Effector memory CD4-positive, alpha-beta T cell (primary cell): ENCODE measurements at places on chromosomes 4 and X.

DNA sequence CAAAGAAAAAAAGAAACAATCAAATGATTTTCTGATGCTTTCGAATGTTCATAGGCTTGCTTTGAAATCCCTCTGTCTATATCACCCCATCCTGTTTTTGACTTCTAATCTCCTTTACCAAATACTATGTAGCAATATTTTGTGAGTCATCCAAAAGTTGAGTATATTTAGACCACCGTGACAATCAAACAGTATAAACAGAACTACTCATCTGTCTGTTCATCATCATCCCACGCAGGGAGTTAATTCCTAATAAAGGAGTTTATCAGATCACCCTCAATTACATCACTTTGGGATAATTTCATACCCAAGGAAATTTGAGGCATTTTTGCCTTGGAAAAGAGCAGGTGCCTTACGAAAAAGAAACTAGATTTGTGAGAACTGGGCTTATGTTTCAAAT lies 212.9 kb downstream of the CBR4 start:
- no peak for DNase-seq

DNA sequence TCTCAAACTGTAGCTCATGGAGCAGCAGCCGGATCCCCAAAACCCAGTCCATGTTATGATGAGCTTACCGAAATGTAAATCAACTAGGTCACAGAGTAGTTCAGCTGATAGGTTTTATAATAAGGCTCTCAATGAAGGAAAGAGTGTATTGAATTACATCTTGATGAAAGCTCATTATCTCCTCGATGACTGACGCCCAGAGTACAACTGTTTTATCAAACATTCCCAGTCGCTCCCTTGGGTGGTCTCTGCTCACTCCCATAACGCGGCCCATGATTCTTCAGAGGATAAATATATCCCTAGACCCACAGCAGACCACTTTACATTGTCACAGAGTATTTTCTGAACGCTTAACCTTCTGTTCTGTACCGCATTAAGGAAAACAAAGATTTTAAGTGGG lies 452.3 kb upstream of the GALNT7 start:
- no peak for DNase-seq

DNA sequence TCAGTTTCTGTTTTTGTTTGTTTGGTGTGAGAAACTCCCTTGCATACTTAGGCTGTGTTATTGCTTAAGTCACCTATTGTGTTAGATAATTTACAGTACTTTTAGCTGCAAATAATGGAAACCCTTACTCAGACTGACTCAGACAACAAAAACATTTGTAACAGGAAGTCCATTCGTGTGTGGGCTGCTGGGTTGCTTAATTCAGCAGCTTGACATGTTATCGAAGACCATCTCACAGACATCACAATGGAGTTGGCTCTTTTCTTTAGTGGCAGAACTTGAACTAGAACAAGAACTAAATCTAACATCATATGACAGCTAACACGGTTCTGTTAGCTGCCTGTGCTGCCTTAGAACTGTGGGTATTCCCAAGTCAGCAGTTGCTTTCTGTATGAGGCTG lies 9.9 kb upstream of the GABRE start:
- no peak for DNase-seq

DNA sequence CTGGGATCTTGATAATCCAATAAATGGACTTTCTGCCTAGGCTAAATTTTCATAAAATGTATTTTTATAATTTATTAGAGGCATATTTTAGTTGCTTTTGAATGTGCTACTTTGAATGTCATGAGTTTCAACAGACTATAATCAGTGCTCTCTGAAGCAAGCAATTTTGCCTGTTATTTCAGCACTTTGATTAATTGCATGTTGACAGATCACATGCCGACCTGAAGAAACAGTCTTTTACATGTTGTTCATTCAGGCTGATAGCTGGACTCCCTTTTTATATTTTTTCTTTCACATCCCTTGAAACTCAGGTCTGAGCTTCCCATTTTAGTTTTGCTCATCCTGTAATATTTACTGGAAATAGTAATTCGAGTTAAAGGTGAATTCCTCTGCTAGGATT lies 341.0 kb downstream of the NAP1L3 start:
- DNase-seq = no peak

DNA sequence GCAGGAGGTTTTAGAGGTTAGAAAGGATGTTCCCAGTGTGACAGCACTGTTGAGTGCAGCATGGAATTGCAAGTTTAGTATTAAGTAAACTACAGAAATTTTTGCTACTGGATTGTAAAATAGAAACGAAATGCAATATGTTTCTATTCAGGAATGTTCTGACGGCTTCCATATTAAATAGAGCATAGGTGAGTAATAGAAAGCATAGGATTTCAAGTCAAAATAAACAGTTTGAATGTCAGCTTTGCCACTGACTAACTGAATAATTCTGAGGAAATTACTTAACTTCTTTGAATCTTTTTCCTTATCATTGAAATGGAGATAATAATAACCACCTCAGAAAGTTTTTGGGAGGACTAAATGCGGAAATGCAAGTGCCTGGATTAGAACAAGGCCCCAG lies 331.9 kb upstream of the GK2 start:
- no peak for DNase-seq

DNA sequence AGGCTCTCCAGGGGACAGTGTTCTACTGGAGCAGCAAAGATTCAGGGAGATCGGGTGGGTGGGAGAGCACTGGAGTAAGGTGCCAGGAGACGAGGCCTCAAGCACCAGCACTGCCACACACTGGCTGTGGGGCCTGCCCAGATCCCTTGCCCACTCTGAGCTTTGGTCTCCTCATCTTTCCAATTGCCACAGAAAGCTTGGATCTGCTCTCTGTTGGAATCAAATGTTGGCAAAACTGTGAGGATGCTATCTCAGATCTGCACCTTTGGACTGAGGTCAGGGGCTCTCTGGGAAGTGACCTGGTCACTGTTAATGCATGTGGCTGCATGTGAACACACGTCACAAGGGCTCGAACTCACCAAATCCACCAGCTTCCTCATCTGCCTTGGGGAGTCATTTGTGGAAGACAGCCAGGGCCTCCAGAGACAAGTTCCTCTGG lies 1.3 kb downstream of the RIPPLY1 start:
- DNase-seq = no peak

- no peak for DNase-seq
Measured at GRCh38 chrX:38129366-38129765, 91.3 kb downstream of the SRPX start.

- no peak for DNase-seq
Measured at GRCh38 chrX:69361311-69361845, 142.7 kb upstream of the NALF2 start.
